AML-193 (cell line): ENCODE measurements at places on chromosomes 2 and 18.

DNA sequence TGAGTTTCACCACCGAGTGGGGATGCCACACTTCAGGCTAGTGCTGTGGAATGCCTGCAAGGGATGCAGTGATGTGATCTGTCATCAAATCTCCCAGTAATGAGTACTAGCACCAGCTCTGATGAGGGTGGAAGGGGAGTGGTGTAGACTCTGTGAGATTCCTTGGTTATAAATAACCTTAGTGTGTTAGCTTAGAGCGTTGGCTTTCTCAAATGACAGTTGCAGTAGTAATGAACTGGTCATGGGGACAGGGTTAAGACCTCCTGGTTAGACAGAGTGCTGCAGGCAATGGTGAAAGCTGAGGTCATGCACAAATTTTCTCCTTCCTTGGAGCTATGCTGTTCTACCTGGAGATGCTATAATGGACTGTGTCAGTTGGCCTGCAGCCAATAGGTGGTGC, 1063.4 kb upstream of the CRIM1 start:
- no peak for DNase-seq

DNA sequence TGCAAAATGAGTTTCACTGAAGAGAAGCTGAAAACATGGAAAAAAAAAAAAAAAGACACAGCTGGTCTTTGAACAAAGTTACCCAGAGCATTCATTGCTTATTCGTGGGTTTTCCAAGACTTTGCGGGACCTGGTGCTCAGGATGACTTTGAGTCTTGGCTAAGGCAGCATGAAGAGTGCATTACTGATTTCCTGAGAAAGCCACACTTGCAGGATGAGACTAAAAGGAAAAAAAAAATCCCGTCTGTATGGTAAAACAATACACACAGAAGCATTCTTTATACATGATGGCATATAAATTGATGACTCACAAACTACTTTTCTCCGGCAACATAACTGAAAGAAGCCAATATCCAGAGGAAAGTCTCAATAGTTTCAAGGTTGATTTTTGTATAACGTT, 195.4 kb downstream of the SPP2 start:
- no peak for DNase-seq

- DNase-seq, result no peak
Observed at GRCh38 chr18:37711766-37712505, 146.3 kb upstream of the CELF4 start.

- no peak for DNase-seq
Observed at GRCh38 chr2:216888081-216888480, 28.2 kb upstream of the TNP1 start.
